ENCODE measurements at places on chromosomes 1 and 21. TPM values are rescaled to one million over a fixed set of nuclear protein-coding genes. Genes with fewer than 3 reads are reported as not detected.

C8B gene
- not detected for total RNA-seq

SPRR5 gene
- total RNA-seq: 0.71 TPM

BRDT gene
- not detected for total RNA-seq

TSPAN1 gene
- 37.5 TPM for total RNA-seq

GJA4 gene
- total RNA-seq: not detected

FABP3 gene
- 0.42 TPM for total RNA-seq

ERICH3 gene
- total RNA-seq: not detected

PALMD gene
- total RNA-seq: 13.6 TPM

LMOD1 gene
- total RNA-seq: not detected

LORICRIN gene
- total RNA-seq: not detected

MINDY1 gene
- 10.5 TPM for total RNA-seq

HDGF gene
- 332 TPM for total RNA-seq

ALX3 gene
- not detected for total RNA-seq

SYPL2 gene
- total RNA-seq: not detected

LAMB3 gene
- 652 TPM for total RNA-seq

UTS2 gene
- total RNA-seq: 0.33 TPM

PEA15 gene
- total RNA-seq: 42.9 TPM

CFHR3 gene
- not detected for total RNA-seq

ITLN2 gene
- total RNA-seq: not detected

PWP2 gene
- total RNA-seq: 12.8 TPM

RPE65 gene
- total RNA-seq: not detected

APCS gene
- total RNA-seq: not detected

KIF26B gene
- 0.88 TPM for total RNA-seq

AKR7A3 gene
- total RNA-seq: 0.19 TPM

GLIS1 gene
- total RNA-seq: 0.33 TPM

MTARC2 gene
- total RNA-seq: 5.8 TPM

BCAR3 gene
- total RNA-seq: 95.4 TPM

HTR1D gene
- 0.07 TPM for total RNA-seq

PHTF1 gene
- 10.9 TPM for total RNA-seq

SPATA1 gene
- 16.8 TPM for total RNA-seq

DARS2 gene
- total RNA-seq: 20.6 TPM

S100A8 gene
- total RNA-seq: 1,254 TPM

AXDND1 gene
- total RNA-seq: not detected

CFHR4 gene
- not detected for total RNA-seq

LCK gene
- total RNA-seq: 2.5 TPM

CADM3 gene
- total RNA-seq: not detected

ETV3L gene
- total RNA-seq: not detected

S100A11 gene
- total RNA-seq: 947 TPM

C1orf50 gene
- total RNA-seq: 0.60 TPM

PYCR2 gene
- total RNA-seq: 63.7 TPM

VWA5B1 gene
- total RNA-seq: not detected
